ENCODE measurements at places on chromosomes 11 and 22. TPM values are rescaled to one million over a fixed set of nuclear protein-coding genes. Genes with fewer than 3 reads are reported as not detected.

GRCh38 chr11:72072348-72072747 lies 8.0 kb downstream of the NUMA1 start:
- H3K4me1 ChIP-seq = peaks cover 23% of the 10 kb centered on the region
- peaks cover 28% of the 10 kb centered on the region for H3K36me3 ChIP-seq
- no peak for DNase-seq
- H3K4me3 ChIP-seq = no peak overlapping the region
- no peaks in the 10 kb centered on the region for H3K27me3 ChIP-seq

Gene OR5B21
- not detected for total RNA-seq

DNA sequence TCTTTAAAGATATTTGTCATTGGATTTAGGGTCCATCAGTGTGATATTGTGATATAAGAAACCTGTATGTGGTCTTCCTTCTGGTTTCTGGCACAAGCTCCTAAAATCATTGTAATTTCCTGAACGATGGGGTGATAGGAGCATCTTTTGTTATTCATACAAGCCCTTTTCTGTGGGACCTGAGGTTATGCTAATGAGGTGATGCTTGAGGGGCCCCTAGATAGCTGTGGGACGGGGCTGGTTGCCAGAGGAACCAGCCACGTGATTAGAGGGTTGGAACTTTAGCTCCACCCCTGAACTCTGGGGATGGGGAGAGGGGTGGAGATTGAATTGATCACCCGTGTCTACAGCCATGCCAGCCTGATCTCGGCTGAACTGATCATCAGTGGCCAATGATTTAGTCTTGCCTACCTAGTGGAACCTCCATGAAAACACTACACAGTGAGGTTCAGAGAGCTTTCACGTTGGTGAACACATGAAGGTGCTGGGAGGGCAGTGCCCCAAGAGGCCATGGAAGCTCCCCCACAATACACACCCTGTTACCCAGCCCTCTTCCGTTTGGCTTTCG lies 62.8 kb downstream of the BCR start:
- no peaks in the 10 kb centered on the region for H3K36me3 ChIP-seq
- no peak overlapping the region for H3K4me3 ChIP-seq
- H3K27me3 ChIP-seq = no peaks in the 10 kb centered on the region
- H3K4me1 ChIP-seq = peaks cover 25% of the 10 kb centered on the region
- DNase-seq = peak; percentile 87

GRCh38 chr22:30411780-30412179 lies 13.8 kb upstream of the MTFP1 start:
- peaks cover 34% of the 10 kb centered on the region for H3K36me3 ChIP-seq
- no peak for DNase-seq
- H3K4me1 ChIP-seq = no peaks in the 10 kb centered on the region
- no peak overlapping the region for H3K27ac ChIP-seq

DNA sequence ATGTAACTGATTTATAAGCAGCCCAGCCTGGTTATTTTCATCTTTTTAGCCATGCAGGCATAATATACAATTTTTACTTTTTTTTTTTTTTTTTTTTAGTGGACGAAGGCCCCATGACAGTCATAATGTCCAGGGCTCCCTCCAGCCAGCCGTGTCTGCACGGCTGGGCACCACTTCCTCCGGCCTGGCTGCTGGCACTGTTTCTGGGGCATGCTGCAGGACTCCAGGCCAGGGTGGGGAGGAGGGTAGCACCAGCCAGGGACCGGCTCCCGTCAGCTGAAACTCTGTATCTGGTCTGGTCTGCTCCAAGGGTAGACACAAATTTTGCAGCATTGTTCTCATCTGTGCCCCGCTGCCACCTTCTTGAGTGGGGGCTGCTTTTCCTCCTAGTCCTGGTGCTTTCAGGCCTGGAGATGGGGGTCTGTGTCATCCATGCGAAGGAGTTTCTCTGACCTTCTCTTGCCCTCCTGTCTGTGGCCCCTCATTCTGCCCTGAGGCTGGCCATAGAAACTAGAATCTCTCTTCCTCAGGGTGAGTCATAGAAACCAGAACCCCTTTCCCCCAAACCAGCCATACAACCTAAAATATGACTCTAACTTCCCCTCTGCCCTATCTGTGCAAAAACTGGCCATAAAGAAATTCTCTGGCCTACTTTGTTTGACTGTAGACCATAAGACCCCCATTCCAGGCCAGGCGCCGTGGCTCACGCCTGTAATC lies 9.2 kb upstream of the RRP7A start:
- no peak overlapping the region for H3K27ac ChIP-seq
- no peak for DNase-seq
- H3K4me3 ChIP-seq = no peak overlapping the region
- no peaks in the 10 kb centered on the region for H3K27me3 ChIP-seq
- H3K36me3 ChIP-seq = no peaks in the 10 kb centered on the region

GRCh38 chr11:64643920-64644646 lies 53.1 kb downstream of the SLC22A12 start:
- no peak for DNase-seq
- H3K27ac ChIP-seq = no peak overlapping the region
- H3K36me3 ChIP-seq = no peaks in the 10 kb centered on the region
- H3K27me3 ChIP-seq = peaks cover 72% of the 10 kb centered on the region

Gene MMP12
- total RNA-seq = 10.8 TPM

GRCh38 chr22:27865496-27865895 lies 53.6 kb downstream of the PITPNB start:
- no peaks in the 10 kb centered on the region for H3K4me1 ChIP-seq
- DNase-seq = no peak
- H3K27ac ChIP-seq = no peak overlapping the region
- no peak overlapping the region for H3K4me3 ChIP-seq
- H3K36me3 ChIP-seq = peaks cover 17% of the 10 kb centered on the region

Gene ABCC8
- 0.42 TPM for total RNA-seq

GRCh38 chr11:65868076-65868667 lies 4.4 kb downstream of the EFEMP2 start:
- H3K36me3 ChIP-seq = peaks cover 53% of the 10 kb centered on the region
- H3K27ac ChIP-seq = no peak overlapping the region
- DNase-seq = no peak
- no peak overlapping the region for H3K4me3 ChIP-seq
- H3K4me1 ChIP-seq = peaks cover 13% of the 10 kb centered on the region
- H3K27me3 ChIP-seq = peaks cover 37% of the 10 kb centered on the region

DNA sequence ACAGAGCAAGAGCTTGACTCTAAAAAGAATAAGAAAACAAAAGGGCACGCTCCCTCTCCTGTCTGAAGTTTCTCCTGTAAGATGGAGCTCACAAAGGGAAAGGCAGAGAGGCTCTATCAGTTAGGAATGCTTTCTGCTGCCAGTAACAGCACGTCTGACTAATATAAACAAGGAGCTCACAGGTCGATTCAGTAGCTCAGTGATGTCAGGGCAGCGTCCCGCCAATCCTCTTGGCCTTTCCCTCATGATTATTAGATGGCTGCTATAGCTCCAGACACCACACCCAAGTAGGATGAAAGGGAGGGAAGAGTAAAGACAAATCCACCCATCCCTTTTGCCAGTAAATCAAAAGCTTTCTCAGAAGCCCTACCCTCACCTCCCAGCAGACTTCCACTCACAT lies 51.3 kb upstream of the HMGXB4 start:
- H3K27ac ChIP-seq = no peak overlapping the region
- no peaks in the 10 kb centered on the region for H3K4me1 ChIP-seq
- no peak for DNase-seq

Gene CDC42BPG
- 1.7 TPM for total RNA-seq

DNA sequence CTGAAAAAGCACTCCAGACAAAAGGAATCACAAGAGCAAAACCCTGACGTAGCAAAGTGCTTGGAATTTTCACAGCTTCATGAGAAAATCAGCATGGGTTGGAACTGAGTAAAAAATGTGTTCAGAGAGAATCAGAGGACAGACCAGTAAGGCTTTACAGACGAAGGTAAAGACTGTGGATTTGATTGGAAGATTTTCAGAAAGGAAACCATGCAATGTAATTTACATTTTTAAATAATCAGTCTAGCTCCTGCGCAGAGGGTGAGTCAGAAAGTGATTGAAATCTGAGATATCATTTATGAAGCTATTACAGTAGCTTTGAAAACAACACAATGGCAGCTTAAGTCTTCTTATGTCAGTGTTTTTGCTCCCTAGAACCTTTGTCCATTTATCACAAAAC lies 1122.3 kb downstream of the LRRC4C start:
- no peaks in the 10 kb centered on the region for H3K36me3 ChIP-seq
- H3K27ac ChIP-seq = no peak overlapping the region
- no peak for DNase-seq
- H3K27me3 ChIP-seq = no peaks in the 10 kb centered on the region
- no peak overlapping the region for H3K4me3 ChIP-seq

Gene SCN2B
- total RNA-seq = 1.6 TPM

Gene TSPAN18
- 2.2 TPM for total RNA-seq

DNA sequence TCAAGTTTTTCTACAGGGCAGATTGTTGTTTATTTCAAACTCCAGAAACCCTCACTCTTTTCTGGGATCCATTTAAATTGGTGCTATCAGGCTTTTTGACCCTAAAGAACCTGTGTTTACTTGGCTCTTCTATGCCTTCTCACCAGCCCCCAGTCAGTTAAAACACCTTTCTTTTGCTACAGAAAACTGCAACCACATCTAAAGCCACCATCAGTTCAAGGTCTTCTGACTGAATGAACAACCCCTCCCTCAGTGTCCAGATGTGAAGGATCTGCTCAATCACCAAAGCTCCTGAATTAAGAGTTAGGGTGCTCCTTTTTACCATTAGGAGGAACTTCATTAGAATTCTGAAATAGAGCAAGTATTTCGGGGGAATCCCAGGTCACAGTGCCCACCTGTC lies 7.0 kb upstream of the GLYATL1B start:
- H3K27me3 ChIP-seq = no peaks in the 10 kb centered on the region
- peaks cover 17% of the 10 kb centered on the region for H3K4me1 ChIP-seq
- H3K36me3 ChIP-seq = no peaks in the 10 kb centered on the region
- no peak for DNase-seq
- no peak overlapping the region for H3K27ac ChIP-seq
- H3K4me3 ChIP-seq = no peak overlapping the region

DNA sequence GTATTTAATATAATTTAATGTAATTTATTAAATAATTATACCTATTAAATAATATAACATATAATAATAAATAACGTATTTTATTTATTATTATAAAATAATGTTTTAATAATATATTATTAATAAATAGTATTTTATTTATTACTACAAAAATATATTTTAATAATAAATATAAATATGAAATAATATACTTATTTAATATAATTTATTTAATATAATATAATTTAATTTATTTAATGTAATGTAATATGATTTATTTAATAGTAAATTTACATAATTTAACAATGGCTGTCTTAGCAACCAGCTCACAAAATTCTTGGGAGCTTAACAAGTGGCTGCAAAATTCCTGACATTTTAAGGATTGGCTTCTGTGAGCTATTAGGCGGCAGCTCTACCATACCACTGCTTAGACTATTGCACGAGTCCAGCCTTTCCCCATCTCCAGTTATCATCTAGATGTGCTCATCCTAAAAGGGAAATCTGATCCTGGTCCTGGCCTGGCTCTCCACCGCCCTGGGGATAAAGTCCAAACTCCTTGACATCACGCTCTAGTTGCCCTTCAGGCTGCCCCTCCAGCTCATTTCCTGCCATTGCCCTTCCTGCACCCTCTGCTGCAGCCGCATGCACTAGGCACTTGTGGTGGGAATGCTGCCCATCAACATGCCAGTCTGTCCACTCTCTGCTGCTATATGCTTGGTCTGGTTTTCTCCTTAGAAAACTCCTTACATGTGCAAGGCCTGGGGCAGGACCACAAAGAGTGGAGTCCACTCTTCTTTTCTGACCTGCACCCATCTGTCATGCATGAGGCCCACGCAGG lies 9.8 kb downstream of the MMP20 start:
- no peaks in the 10 kb centered on the region for H3K27me3 ChIP-seq
- H3K4me1 ChIP-seq = no peaks in the 10 kb centered on the region
- no peak overlapping the region for H3K27ac ChIP-seq
- no peak for DNase-seq

Gene APOL2
- 25.3 TPM for total RNA-seq

DNA sequence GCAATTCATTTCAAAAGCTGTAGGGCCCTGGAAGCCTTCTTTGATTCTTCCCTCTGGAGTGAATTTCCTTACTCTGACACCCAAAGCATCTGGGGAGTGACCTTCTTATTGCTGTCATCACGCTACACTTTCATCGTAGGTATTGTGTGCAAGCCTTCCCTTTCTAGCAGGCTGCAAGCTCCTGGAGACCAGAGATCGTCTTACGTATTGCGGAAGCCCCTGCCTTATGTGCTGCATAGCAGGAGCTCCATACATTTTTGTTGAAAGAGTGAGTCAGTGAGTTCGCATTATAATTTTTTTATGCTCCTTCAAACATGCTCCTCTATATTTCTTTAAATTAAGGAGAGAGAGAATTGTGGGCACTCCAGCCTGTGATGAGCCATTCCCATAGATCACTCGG lies 21.2 kb upstream of the TMEM218 start:
- no peak for DNase-seq
- no peak overlapping the region for H3K4me3 ChIP-seq
- peaks cover 14% of the 10 kb centered on the region for H3K27me3 ChIP-seq
- no peaks in the 10 kb centered on the region for H3K4me1 ChIP-seq
- H3K36me3 ChIP-seq = no peaks in the 10 kb centered on the region

Gene DBX1
- total RNA-seq = not detected

DNA sequence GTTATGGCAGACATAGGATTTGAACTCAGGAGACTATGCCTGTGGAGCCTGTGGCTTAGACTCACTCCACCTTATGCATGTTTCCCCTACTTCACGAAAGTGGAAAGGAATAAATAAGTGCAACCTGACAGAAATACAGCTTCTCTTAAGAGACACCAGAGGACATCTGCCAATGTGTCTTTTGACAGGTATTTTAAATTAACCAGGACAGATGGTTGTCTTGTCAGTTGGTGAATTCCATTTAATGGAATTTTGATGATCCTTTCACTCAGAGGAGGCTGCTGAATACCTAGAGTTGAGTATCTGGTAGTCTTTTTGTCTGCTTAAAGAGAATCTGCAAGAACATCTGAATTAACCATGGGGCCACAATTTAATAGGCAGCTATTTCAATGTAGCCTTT lies 46.1 kb downstream of the NELL1 start:
- no peaks in the 10 kb centered on the region for H3K36me3 ChIP-seq
- H3K27me3 ChIP-seq = no peaks in the 10 kb centered on the region
- DNase-seq = no peak
- no peak overlapping the region for H3K27ac ChIP-seq
- H3K4me1 ChIP-seq = no peaks in the 10 kb centered on the region

DNA sequence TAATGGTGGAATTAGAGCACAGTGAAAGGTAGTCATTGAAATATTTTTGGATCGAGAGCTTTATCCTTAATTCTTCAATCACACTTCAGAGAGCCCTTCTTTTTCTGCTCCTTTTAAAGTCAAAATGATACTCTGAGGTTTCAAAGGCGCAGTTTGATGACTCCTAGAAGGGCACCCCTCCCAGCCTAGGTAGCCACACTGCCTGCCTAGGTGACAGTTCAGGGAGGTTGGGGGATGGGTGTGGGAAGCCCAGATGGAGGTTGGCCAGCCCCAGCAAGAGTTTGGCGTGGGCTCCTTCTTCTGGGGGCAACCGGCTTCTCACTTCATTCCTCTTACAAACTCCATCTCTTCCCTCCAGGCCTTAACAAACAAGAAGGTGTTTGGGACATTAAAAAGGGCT lies 28.6 kb upstream of the PHF21A start:
- no peaks in the 10 kb centered on the region for H3K36me3 ChIP-seq
- H3K27ac ChIP-seq = no peak overlapping the region
- DNase-seq = no peak
- peaks cover 28% of the 10 kb centered on the region for H3K27me3 ChIP-seq
